Stimulated activated CD4-positive, alpha-beta T cell treated with anti-CD3 and anti-CD28 coated beads, Interleukin-1b, Interleukin-23, amount 100 ng/mL, for 24 hours (primary cell): ENCODE measurements at places on chromosomes 4 and X.

DNA sequence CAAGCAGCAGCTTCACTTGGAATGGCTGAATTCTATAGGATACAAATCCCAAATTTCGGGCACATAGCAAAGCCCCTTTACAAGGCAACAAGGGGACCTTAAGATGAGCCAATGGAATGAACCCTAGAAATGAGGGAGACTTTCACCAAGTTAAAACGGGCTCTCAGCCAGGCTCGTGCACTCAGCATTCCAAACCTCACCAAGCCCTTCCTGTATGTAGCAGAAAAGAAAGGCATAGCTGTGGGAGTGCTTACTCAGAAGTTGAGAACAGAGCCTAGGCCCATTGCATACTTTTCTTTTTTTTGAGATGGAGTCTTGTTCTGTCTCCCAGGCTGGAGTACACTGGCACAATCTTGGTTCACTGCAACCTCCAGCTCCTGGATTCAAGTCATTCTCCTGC lies 10.8 kb upstream of the HERC5 start:
- no peak for DNase-seq

DNA sequence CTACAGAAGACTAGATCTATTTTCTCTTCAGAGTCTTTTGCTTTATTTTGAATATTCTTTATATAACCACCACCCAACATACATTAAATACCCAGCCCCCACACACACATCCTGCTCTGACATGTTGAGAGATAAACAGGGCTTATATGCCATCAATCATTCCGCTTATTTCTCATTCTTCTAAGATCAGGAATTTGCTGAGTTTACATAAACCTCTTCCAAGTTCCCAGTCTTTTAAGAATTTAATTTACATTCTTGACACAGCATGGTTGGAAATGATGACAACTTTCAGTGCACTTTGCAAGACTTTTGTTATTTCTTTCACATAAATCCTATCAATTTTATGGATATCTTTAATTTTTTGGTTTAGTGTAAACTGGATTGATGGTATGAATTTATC lies 17.5 kb upstream of the RAB9B start:
- DNase-seq: no peak

DNA sequence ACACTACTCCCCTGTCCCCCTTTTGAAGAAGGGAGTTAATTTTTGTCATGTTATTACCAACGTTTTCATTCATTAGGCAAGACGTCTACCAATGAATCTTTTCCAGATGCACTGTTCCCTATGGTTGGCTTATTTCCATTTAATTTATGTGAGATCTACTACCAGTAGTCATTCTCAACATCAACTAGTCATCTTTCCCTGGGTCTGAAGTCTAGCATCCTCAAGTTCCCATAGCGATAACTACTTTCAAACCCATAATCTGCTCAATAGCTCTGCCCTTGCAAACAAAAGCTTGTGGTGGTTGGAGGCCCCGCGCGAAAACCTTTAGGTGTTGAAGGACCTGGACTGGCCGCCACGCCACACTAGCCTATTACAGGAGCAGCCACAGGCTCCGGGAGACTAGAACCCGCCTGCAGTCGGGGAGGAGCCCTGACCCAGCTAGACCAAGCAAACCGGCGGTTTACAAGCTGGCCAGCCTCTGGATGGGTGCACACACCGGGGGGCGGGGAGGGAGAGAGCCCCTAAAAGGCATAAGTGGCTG lies 746 bp downstream of the PPAT start:
- peak; percentile 2 for DNase-seq

- DNase-seq: no peak
These were observed 1910.0 kb upstream of the AGA start for GRCh38 chr4:179352221-179352620.

DNA sequence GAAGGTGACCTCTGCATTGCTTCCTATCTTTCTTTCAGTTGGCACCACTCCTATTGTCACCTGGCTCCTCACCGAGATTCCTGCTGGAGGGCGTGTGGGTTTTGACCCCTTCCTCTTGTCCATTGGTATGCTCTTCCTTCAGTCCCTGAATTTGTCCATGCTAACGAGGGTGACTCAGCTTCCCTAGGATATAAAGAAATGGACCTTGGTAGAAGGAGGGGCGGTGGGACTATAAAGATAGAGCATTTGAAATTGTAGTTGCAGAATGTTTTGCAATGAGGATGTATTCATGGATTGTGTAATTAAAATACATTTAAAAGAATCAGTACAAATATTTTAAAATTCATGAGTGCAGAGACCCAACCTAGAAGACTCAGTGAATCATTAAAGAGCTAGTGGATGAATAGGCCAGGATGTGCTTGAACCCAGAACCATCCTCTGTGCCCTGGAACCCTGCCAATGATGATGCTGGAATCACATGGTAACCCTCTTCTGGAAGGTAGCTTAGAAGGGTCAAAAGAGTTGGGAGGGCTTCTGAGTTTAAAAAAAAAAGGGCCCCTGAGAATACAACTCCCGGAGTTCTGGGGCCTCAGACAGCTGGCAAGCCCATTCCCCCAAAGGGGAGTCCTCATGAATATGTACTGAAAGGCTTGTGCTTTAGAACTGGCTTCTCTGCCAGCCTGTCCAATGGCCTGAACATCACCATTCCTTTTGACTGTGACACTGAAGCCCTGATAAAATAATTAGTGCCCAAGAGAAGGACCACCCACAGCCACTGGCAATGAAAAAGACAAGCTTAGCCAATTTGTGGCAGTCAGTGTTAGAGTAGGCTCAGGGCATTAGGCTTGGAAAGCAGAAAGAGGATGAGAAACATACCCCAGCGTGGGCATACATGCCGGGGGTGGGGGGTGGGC lies 8.0 kb downstream of the XPNPEP2 start:
- DNase-seq: no peak

- no peak for DNase-seq
These were observed 40.5 kb downstream of the CLDN34 start for GRCh38 chrX:10007621-10008020.

DNA sequence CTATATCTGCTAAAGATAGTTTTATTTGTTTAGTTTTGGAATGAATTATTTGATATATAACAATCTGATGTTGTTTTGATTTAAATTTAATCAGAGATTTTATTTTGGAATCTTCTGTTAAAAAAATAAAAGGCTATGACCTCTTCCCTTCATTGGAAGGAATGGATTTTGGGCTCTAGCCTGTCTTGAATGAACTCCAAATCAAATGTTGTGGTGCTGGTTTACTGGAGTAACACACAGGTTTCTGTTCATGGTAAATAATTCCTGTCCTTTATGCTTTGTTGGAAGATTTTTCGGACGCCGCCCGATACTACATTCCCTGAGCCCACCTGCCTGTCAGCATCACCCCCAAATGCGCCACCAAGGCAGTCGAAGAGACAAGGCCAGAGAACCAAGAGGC lies 291.1 kb downstream of the ARHGAP10 start:
- no peak for DNase-seq

DNA sequence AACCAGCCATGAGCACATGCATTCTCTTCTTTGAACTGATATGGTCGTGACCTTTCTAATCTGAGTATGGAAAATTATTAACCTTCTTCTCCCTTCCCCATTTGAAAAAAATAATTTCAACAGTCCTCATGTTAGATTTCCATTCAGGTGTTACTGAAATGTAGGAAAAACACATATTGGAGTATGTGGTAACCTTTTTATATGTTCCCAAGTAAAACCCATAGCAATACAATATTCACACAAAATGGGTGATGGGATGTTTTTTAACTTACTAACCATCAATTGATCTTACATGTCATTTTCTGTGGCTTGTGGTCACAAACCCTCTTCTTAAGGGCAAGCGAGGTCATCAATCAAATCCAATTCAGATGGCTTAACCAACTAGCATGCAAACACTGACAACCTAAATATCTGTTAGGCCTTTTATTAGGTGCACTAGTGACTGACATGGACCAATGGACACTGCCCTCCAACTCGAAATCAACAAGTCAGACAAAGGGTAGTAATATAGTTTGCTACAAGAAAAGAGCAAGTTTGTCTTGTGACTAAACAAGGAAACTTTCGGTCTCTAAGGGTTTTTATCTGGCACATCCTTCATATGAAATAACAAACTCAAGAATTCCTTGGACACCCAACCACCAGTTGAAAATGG lies 74.3 kb downstream of the CAMK2D start:
- no peak for DNase-seq

DNA sequence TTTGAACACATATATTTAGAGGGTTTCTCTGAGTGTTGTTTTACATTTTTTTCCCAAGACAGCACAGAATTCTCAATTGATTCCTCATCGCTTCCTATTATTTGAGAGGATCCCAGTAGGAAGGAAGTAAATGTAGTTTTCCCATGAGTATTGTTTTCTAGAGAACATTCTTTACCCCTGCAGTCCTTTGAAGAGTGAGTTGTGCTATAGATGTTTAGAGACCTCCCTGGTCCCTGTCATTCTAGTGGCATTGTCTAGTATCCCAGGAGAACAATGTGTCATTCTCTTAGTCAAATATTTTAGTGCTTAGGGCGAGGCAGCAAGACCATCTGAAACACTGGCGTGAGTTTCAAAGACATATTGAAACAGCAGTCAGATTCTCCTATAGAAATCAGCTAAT lies 32.5 kb downstream of the SORBS2 start:
- no peak for DNase-seq

DNA sequence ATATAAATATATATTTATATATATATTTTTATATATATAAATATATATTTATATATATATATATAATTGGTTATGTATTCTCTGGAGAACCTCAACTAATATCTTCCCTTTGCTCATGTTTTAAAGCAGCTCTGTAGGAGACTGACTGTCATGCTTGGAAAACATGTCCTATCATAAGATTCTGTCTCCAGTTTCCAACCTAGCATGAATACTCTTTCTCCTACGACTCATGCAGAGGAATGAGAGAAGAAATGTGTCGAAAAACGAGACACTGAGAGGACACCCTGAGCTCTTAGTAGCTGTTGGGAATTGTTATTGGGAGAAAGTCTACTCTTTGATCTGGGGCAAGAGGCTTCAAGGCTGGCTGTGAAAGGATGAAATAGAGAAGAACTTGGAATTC lies 166.5 kb upstream of the SLIT2 start:
- no peak for DNase-seq

- DNase-seq: no peak
These were observed 2012.4 kb upstream of the IGFBP7 start for GRCh38 chr4:59122626-59123025.

GRCh38 chrX:21479695-21480270 lies 105.6 kb downstream of the CNKSR2 start:
- no peak for DNase-seq

DNA sequence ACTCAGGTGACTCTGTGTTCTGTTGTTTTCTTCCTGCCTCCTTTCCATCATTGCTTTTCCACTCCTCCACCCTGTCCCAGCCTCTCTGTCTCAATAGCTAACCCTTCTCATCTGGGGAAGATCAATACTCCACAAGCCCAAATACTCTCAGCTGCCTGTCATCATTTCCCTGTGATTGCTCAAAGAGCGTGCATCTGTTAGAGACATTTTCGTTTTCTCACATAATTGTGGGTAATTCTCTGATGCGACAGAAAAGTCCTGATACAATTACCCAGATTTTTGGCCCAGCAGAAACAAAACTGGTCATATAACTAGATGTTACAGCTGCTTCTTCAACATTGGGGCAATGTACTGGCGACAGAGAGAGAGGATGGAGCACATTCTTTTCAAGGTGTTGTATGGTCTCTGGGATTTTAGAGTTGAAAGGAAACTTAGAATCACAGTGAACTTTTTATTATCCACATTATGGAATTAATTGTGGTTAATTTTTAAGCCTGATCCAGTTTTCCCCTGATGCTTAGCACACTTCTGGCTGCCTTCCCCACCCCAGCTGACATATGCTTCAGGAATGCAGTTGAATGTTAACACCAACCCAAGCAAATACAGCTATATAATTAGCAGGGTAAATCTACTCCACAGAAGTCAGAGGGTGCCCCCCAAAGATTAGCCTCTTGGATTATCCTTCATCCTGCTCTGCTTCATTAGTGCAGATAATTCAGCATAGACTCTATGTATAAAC lies 171.4 kb upstream of the ANXA3 start:
- DNase-seq: no peak

DNA sequence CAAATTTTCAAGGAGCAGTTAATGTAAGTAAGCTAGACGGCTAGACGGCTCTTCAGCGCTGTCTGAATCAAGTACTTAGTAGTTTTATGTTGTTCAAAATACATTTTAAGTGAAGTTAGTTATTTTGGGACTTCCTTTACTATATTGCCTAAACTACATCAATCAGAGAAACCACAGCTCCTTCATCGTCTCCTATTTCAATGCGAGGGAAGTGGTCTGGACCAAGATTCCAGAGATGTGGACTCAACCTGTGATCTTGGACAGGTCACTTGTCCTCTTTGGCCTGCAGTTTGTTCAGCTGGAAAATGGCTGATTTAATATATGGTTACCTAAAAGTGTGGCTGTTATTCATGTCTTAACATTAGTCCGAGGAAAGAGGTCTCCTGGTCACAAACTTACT lies 10.6 kb downstream of the ING2 start:
- no peak for DNase-seq

DNA sequence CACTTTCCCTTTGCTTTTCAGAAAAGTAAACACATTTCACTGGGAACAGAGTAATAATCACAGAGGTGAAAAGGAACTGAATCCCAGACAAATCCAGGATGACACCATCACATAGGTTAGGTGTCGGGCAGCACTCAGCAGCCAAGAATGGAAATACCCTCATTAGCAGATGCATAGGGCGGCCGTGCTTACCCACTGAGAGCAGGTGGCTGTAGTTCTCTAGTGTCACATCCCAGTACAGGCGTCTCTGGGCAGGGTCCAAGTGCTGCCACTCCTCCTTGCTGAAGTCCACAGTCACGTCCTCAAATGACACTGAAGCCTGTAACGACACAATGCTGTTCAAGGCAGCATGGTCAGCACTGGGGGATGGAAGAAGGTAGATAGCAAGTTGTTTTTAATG lies 26.9 kb downstream of the ZNF41 start:
- no peak for DNase-seq

DNA sequence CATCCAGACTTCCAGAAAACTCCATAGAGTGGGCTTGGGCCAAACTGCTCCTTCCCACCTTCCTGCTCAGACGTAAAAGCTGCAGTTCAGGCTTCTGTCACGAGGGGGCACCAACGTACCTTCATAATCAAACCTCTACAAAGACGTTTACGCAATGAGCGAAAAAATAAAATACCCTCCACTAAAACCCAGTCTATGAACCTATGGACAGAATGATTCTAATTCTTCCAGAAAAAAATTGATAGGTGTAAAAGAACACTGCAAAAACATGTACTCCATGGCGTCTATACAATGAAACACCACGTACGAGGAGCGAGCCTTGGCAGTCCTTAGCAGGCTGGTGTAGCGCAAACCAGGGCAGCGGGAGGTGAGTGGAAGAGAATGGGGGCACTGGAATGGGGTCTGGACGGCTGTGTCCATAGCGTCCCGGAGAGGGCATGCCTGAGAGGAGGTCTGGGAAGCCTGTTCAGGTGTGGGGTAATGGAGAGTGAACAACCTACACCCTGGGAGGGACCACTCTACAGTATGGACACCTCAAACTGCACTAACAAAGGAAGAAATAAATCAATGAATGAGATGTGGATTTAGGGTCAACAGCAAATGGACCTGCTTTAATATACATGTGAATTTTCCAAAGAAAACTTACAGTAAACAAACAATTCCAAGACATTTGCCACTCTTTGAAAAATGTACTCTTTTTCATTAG lies 14.4 kb upstream of the RAB40A start:
- peak; percentile 67 for DNase-seq

GRCh38 chr4:38211885-38212284 lies 251.7 kb downstream of the PTTG2 start:
- DNase-seq: no peak

GRCh38 chr4:159029481-159029880 lies 73.4 kb upstream of the RAPGEF2 start:
- DNase-seq: no peak
